ENCODE measurements at places on chromosomes 3 and 15.

DNA sequence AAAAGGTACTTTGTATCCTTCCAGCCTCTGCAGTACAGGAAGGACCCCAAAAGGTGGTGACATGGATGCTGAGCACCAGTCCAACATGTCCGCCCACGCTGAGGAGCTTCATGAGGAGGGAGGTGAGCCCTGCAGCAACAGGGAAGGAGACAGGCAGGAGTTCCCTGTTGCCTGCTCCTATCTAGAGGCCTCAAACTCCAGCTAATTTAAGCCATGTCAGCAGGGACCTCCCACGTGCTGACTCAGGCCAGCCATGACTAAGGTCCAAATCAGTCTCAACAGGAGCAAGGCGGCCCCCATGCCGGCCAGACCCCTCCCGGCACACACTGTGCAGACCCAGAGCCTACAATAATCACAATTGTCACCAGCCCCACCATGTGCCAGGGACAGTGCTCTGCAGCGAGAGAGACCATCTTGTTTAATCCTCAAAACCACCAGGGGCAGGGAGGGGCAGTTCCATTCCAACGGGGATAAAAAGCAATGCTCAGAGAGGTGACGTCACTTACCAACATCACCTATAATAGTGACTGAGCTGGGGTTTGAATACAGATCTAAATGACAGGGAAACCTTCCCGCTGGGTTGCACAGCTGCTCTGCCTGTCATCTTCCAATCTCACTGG lies 54.5 kb upstream of the GATA2 start:
- no peak for DNase-seq

- no peak for DNase-seq
Observed at GRCh38 chr15:100515758-100516157, 13.0 kb downstream of the CERS3 start.

- no peak for DNase-seq
Observed at GRCh38 chr15:54109014-54109413, 130.8 kb downstream of the UNC13C start.

GRCh38 chr3:50450209-50450921 lies 53.1 kb downstream of the CACNA2D2 start:
- peak; percentile 43 for DNase-seq

GRCh38 chr15:58303236-58303635 lies 128.6 kb upstream of the LIPC start:
- no peak for DNase-seq

DNA sequence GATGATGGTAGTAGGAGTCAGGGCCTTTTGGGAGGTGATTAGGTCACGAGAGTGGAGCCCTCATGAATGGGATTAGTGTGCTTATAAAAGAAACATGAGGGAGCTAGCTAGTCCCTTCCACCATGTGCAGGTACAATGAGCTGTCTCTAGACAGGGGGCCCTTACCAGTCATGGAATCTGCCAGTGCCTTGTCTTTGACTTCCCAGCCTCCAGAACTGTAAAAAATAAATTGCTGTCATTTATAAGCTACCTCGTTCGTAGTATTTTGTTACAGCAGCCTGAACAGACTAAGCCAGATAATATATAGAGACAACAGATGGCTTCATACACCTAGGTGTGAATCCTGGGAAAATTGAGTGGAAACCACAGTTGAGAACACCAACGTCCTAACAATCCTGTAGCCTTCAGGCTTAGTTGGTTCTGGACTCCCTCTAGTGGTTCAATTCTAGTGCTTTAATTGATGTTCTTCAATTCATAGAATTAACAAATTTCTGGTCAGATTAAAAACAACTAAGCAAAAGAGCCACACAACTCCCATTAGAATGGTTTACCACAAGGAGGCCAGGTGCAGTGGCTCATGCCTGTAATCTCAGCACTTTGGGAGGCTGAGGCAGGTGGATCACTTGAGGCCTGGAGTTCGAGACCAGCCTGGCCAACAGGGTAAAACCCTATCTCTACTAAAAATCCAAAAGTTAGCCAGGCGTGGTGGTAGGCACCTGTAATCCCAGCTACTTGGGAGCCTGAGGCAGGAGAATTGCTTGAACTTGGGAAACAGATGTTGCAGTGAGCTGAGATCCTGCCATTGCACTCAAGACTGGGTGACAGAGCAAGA lies 21.3 kb upstream of the GATM start:
- DNase-seq = no peak

GRCh38 chr15:95853350-95853749 lies 477.1 kb upstream of the NR2F2 start:
- DNase-seq = no peak

DNA sequence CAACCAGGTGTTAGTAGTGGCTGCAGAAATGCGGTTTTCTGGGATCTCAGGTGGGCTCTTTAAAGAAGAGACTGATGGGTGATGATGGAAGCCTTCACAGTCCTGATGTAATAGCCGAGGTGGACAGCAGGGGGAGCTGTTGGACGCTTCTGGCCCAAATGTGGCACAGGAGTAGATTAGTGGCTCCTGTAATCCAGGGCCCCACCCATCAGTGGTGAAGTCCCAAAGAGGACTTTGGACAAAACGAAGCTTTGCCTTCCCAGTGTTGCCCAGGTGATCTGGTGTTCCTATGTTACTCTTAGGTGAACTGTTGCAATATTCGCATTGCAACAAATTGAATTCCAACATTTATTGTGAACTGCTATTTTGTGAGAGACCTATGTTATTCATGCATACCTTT lies 31.8 kb upstream of the MYZAP start:
- peak; percentile 53 for DNase-seq

DNA sequence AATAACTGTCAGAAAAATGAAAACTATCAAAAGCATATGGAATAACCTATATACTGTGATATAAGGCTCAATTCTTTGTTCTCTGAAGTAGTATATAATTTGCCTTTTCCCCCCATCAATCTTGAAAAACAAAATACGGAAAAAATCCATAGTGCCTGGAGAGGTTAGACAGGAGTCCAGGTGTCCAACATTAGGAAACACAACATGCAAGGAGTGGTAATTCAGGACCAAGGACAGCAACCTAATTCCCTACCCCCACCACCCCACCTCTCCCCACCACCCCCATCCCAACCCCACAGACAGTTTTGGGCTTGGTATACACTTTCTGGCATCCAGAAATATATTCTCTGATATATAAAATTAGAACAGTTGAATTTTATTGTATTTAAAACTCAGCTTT lies 55.1 kb upstream of the SLC25A26 start:
- DNase-seq = no peak

DNA sequence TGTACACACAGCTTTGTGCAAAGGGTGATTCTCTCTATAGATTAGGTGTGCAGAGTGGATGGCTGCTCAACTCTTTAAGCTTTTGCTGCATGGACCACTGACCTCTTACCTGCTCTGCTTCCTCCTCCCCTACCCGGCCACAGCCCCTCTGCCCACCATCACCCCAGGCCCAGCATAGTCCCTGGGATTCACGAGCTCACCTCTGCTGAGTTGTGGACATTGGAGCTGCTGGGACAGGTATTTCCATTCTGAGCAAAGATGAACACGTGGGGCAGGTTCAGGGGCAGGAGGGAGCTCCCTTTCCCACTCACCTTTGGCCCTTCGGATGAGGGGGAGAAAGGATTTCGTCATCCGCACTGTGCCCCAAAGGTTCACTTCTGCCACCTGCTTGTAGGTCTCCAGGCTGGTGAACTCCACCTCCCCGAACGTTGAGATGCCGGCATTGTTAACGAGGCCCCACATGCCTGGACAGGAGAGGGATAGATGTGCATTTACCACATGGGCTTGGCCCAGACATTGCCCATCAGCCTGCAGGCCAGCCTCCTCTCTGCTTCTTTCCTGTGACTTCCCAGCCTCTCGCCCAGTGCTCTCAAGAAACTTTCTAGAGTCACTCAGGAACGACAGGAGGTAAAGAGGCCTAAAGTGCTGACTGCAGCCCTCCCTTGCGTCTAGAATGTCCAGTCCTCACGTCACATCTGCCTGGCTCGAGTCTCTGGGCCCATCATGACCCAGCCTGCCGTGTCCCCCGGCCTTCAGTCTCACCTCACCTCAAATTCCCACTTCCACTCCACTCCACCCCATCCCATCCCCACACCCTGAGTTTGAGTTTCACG lies 41.6 kb downstream of the BDH1 start:
- DNase-seq = no peak

- no peak for DNase-seq
Observed at GRCh38 chr15:87089551-87089950, 1009.9 kb downstream of the AGBL1 start.

- no peak for DNase-seq
Observed at GRCh38 chr15:43423793-43424192, 52.9 kb downstream of the TUBGCP4 start.

- no peak for DNase-seq
Observed at GRCh38 chr15:67556976-67557570, 14.6 kb downstream of the MAP2K5 start.

DNA sequence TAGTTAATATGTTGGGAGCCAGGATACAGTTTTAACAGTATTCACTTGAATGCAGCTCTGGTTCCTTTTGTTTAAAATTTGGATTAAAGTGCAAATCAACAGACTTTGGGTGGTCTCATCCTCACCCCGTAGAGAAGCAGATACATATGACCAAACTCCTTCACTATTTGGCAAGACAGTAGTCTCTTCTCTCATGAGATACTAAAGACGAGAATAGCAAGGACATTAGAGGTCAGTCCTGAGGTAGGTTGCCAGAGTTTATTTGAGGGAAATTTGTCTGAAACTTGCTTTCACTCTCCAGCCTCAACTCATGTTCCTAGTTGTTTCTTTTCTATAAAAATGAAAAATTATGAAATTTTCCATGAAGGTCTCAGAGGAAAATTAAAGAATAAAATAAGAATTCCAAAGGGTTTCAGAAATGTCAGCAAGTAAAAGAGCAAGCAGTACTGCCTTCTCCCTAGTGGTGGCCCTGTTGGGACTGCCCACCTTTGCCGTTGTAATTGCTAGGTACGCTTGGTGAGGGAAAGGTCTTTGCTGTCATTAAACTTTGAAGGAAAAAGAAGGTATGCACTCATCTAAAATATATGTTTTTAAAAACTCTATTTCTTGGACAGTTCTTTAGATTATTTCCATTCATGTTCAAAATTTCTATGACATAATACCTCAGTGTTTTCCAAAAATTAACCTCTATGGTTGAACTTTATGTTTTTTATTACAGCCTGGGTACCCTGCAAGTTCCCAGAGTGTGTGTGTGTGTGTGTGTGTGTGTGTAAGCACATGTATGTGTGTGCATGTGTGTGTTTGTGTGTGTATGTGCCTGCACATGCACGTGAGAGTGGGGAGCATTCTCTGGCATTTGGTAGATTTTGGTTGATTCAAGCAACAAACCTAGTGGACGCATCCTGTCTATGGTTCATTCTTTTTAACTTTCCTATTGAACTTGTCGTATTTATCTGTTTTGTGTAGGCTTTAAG lies 111.4 kb downstream of the CMSS1 start:
- no peak for DNase-seq
